ENCODE measurements at places on chromosomes 6 and 20.

DNA sequence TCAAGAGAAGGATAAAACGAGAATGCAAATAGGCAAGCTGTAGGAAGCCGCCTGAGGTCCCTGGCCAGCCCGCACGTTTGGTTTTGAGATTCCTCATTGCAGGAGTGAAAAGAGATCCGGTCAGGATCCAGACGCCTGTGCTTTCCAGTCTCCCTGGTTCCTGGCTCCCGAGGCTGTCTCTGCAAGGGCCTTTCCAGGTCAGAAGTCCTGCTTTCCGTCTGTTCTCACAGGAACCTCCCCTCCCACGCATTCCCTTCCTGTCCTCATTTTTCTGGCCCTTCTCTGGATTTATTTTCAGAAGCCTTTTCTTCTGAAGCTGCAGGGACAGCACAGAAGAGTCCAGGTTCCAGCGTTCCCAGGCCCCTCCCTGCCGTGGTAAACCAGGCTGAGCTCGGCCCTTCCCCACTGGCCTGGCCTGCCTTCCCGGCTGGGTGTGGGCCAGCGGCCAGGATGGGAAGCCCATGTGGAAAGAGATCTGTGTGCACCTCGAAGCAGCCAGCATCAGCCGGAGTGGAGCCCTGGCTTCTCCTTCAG, 54.0 kb downstream of the TMEM242 start:
- DNase-seq: no peak

DNA sequence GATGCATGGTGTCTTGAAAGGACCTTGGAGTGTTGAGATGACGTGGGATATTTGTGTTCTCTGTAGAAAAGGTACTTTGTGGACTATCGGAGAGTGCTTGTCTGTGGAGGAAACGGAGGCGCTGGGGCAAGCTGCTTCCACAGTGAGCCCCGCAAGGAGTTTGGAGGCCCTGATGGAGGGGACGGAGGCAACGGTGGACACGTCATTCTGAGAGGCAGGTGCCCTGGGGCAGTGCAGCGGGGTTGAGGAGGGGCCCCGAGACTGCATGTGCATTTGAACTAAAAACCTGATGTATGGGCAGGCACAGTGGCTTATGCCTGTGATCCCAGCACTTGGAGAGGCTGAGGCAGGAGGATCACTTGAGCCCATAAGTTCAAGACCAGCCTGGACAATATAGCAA, 12.9 kb downstream of the MTG2 start:
- DNase-seq: no peak

DNA sequence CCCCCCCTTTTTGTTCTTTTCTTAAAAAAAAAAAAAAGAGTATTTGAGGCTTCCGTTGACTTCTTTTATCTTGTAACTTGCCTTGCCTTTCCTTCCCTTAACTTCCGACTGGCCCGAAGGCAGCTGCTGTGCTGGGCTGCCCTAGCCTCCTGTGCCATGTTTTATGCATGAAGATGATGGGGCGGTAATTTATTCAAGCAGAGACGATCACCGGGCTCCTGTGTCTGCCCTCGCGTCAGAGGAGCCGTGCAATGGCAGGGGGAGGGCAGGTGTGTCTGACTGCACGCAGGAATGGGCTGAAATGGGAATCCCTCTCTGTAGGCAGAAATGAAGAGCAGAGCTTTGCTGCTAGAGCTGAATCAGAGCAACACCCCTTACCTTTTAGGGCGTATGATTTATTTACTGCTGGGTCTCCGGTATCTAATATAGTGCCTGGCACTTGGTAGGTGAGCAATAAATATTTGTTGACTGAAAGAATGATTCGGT, 106.3 kb upstream of the RIPOR2 start:
- DNase-seq: no peak

- DNase-seq: no peak
These were observed 28.8 kb upstream of the SYNJ2 start for GRCh38 chr6:157952861-157953351.

DNA sequence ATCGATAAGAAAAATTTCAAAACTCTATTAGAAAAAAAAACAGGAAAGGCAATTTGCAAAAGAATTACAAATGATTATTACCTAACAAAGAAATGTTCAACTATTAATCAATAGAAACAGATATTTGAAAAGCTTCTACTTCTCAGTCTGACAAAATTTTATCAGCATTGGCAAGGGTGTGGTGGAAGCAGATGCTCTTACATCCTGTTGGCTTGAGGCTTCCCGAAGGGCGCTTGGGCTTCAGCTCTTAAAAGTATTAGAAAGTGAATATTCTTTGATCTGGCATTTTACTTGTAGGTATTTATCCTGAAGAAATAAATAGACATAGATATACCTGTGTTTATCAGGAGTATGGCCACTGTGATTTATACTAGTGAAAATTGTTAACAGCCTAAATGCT, 38.7 kb downstream of the SLC35D3 start:
- no peak for DNase-seq

DNA sequence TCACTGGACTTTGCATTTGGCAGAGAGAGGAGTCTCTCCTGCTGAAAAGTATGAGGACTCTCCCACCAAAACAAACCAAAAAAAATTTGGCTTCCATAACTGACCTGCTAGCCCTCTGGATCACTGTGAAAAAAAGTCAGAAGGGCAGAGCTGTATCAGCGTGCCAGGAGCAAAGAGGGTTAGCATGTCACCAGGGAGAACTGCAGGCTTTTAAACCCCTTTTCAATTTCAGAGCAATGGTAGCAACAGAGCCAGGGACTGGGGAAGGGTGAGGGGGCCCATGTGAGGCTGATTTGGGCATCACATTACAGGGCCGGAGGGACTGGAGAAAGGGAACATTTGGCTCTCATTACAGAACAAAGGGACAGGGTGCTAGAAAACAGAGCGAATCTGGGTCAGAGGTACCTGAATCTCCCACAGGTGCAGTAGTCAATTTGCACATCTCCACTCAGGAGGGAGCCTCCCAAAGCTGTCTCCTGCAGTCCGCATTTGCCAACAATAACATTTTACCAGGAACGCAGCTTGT, 185.7 kb upstream of the EYA4 start:
- no peak for DNase-seq

DNA sequence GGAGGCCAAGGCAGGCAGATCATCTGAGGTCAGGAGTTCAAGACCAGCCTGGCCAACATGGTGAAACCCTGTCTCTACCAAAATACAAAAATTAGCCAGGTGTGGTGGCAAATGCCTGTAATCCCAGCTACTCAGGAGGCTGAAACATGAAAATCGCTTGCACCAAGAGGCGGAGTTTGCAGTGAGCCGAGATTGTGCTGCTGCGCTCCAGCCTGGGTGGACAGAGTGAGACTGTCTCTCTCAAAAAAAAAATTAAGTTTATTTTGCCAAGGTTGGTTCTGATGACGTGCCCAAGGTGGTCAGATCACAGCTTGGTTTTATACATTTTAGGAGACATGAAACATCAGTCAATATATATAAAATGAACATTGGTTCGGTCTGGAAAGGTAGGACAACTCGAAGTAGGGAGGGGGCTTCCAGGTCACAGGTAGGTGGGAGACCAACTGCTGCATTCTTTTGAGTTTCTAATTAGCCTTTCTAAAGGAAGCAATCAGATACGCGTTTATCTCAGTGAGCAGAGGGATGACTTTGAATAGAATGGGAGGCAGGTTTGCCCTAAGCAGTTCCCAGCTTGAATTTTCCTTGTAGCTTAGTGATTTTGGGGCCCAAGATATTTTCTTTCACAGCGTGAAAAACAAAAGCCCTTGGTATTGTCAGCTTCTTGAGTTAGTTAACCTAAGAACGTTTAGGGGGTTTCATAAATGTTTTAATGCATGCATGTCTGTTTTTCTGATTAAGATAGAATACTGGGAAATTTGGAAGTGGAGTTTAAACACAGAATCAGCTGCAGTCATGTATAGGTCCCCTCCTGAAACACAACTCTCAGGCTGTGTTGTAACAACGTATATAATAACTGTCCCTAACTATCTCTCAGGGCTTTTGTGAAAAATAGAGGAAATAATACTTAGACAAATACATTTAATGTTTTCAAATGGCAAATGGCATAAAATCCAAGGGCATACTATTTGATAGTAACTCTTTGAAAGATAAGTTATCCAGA, 16.7 kb downstream of the ACOT13 start:
- DNase-seq: no peak
